ENCODE measurements at places on chromosomes 2 and 18.
A peak's percentile ranks its signal among the peaks of the same experiment; 100 is the strongest.

DNA sequence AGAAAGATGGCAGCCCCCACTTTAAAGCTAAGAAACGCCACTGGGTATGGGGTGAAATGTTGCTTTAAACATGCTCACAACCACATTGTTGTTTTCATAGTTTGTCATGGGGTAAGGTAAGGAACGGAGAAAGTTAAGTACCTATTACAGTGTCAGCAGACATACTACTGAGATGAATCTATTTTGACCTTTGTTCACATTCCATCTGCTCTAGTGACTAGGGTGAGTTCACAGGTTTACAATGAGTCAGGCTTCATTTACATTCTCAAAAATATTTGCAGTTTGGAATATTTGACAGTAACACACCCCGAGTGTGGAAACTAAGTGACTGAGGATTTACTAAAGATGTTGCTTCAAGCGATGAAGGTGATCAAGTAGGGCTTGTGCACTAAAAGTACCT is 428.7 kb upstream of the ACVR2A start:
- DNase-seq: no peak

DNA sequence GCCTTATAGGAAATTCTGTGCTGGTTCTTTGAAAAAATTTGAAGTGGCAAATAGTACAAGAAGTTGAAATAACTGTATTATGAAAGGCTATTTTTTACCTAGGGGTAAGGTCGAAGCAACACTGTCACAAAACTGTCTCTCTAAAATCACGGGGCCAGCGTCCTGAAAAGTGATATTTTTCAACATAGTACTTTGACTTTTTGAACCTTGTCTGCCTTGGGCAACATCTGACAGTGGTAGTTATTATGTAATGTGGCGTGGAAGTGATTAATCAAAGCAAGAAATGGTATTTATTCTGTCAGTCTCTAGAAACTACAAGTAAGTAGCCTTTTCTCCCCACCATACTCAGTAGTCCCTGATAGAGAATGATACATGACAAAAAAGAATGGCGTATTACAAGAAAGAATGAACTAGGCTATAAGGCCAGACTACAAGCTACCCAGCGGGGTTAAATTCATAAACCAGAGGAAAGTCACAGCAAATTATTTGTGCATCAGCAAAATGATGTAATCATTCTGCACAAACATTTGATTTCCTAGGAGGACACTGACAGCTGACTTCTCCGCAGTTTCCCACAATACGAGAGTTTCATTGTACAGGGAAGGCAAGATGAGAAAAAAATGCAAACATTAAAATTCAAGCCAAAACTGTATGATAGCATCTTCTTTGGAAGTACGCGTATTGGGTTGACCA is 9.8 kb downstream of the GEN1 start:
- DNase-seq: no peak

DNA sequence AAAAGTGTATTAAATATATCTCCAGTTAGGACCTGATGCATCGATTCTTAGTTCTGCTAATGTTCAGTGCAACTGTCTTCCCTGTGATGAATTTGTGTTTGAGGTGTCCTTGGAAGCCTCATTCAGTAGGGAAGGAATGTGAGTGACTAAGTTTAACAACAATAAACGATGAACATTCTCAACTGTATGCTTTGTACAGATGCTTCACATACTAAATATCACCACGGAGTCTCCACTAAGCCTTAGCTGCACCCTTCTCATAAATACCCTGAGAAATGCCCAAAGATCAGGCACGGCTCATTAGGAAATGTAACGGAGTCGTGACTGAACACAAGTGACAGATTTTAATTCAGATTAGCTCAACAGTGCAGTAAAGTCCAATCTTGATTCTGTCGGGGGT is 24.4 kb upstream of the AGFG1 start:
- DNase-seq: peak; percentile 59

- no peak for DNase-seq
Observed at GRCh38 chr2:204503869-204504268, 41.4 kb upstream of the PARD3B start.

DNA sequence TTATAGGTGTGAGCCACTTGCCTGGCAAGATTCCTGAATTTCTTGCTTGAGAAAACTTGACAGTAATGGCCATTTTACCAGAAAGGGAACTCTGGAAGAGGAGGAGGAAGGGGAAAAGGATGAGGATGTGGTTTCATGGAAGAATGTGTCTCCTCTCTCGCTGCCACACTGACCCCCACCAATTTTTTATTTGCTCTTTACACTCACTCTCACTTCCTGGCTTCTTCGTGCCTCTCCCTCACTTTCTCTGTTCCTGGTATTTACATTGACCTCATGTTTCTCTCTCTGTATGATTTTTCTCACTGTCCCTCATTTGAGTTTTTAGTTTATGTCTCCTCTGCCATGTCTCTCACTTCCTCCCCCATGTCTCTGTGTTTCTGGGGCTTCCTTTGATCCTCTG is 134.5 kb upstream of the CAB39 start:
- no peak for DNase-seq

DNA sequence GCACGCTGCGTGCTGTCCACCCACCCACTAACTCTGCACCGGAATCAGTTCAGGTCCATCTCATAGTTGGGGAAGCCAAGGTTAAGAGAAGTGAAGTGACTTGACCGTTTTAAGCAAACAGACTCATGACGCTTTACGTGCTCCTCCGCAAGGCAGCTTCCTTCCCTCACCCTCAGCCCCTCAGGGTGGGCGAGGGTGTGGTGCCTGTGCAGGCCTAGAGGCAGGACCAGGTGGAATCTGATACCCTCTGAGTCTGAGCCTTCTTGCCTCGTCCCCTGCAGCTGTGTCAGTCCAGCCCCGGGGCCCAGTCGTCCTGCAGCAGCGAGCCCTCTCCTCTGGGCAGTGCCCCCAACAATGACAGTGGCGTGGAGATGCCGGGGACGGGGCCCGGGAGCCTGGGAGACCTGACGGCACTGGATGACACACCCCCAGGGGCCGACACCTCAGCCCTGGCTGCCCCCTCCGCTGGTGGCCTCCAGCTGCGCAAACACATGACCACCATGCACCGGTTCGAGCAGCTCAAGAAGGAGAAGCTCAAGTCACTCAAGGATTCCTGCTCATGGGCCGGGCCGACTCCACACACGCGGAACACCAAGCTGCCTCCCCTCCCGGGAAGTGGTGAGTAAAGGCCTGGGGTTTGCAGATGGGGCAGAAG is 250.5 kb downstream of the GLI2 start:
- DNase-seq: no peak

GRCh38 chr2:98029718-98030222 is 34.0 kb upstream of the TMEM131 start:
- DNase-seq: no peak

GRCh38 chr2:45836740-45837139 is 185.3 kb downstream of the PRKCE start:
- DNase-seq: no peak

DNA sequence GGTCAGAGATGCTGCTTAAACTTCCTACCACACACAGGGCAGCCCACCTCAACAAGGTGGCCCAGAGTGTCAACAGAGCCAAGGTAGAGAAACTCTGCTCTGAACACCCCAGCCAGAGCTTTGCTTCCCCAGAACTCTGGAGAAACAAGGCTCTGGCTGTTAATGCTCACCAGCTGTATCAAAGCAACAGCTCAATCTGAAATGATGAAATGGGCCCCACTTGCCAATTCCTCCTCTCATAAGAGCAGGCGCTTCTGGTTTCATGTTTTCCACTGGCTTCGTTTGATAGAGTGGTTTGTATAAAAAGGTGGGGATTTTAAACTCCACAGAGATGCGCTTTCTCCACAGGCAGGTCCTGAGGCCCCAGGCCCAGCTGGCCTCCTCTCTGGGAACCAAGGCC is 60.9 kb upstream of the TFCP2L1 start:
- DNase-seq: no peak

- no peak for DNase-seq
Observed at GRCh38 chr2:145931781-145932395, 1412.0 kb upstream of the ZEB2 start.

DNA sequence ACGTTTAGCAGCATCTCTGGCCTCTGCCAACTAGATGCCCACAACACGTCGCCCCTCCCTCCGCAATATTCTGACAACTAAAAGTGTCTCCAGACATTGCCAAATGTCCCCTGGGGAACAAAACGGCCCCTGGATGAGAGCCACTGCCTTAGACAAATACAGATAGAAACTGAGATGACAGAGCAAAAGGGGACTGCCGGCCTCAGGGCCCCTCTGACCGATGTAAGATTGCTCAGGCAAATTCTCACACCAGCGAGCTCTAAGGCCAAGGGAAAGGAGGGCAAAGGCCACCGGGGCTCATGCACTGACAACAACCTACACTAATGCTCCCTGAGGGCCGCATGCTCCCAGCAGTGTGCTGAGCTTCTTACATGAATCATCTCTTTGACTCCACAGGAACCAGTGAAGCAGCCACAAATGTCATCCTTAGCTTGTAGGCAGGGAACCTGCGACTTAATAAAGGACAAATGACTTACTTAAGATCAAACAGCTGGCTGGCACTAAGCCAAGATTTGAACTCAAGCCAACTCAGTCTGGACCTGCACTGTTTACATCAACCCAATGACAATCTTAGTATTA is 228.5 kb downstream of the TTC32 start:
- DNase-seq: no peak

DNA sequence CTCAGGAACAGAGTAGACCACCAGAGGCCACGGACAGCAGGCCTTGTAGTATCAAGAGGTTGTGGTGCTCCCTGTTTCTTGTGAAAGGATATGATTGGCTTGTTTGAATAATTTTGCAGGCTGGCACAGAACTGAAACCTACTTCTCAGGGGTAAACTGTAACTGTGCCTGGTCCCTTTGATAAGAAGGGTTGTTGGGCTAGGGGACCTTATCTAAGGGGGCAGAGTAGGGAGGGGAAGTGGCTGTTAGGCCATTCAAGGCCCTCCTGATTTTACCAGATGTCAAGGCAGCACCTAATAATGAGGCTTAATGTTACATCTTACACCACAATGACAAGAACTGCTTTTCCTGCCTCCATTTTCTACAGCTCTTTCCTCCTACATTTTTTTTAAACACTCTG is 45.6 kb downstream of the GPR39 start:
- no peak for DNase-seq

GRCh38 chr2:59529726-59530125 is 1023.7 kb downstream of the BCL11A start:
- no peak for DNase-seq

DNA sequence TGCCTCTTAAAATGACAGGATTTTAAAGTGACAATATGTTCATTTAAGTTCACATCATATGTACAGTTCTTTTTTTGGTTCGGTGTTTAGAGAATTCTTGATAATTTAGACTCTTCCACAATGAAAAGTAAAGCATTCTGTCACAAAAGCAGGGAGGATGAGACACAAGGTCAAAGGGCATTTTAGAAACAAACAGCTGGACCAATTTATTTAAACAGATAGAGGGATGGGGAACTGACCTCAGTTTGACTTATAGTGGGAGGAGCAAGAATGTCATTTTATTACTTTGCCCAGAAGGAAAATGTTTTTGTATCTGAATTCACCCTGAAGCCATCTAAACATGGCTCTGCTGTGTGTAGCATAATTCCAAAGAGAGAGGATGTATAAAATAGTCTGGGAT is 128.5 kb downstream of the MEIS1 start:
- no peak for DNase-seq

GRCh38 chr2:47028171-47028570 is 112.6 kb upstream of the MCFD2 start:
- DNase-seq: no peak

DNA sequence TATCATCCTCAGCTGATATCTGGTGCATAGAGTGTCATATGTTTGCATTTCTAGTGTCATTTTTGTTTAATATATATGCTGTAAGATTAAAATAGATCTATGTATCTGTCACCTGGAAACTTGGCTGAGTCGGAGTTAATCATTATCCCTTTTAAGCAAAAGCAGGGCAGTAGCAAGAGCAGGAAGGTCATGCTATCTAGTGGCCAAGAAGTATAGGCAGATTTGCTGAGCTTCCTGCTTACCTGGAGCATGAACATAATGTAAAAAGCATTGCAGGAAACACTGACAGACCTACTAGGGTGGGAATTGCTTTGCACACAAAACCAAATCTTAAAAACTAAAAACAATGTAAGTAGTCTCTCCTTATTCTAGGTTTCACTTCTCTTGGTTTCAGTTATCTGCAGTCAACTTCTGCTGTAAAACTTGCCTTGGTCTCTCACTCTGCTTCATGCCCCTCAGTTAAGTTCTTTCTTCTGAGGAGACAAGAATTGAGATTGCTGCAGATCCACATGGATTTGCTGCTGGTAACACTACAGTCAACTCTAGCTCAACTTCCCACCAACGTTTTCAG is 295.3 kb downstream of the CDH7 start:
- DNase-seq: no peak

- no peak for DNase-seq
Observed at GRCh38 chr18:52897611-52898484, 557.9 kb downstream of the DCC start.

All from hepatic stellate cell (primary cell).